ENCODE measurements at places on chromosomes 6 and 20. TPM values are rescaled to one million over a fixed set of nuclear protein-coding genes. Genes with fewer than 3 reads are reported as not detected.

TRAPPC3L gene
- not detected for total RNA-seq

- peak; percentile 8 for DNase-seq
These were observed 46.0 kb upstream of the BHLHE23 start for GRCh38 chr20:63052571-63053431.

GRCh38 chr6:121302882-121303281, 31.4 kb downstream of the TBC1D32 start:
- no peak for DNase-seq

GRCh38 chr20:49448917-49449316, 33.6 kb downstream of the KCNB1 start:
- no peak for DNase-seq

GRCh38 chr6:90199900-90200299, 96.7 kb downstream of the BACH2 start:
- DNase-seq, result peak; percentile 16

- no peak for DNase-seq
These were observed 44.3 kb downstream of the ABHD12 start for GRCh38 chr20:25346349-25346748.

DNA sequence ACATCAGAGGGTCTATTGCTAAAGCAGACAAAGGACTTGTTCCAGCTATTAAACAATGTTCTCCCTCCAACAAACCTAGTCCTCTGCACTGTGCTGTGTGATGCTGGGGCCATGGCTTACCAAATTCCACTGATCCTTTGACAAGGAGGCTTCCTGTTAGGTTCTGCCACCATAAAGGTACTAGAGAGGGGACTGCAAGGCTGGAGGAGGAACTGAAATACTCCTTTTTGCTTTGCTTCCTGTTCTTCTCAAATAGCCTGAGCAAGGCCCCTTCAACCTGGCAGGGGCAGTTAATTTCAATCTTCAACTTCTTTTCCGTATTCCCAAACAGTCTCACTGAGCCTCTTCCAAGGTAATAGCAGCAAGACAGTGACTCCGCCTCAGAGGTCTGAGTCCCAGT, 286.4 kb upstream of the IRAK1BP1 start:
- DNase-seq, result no peak

DNA sequence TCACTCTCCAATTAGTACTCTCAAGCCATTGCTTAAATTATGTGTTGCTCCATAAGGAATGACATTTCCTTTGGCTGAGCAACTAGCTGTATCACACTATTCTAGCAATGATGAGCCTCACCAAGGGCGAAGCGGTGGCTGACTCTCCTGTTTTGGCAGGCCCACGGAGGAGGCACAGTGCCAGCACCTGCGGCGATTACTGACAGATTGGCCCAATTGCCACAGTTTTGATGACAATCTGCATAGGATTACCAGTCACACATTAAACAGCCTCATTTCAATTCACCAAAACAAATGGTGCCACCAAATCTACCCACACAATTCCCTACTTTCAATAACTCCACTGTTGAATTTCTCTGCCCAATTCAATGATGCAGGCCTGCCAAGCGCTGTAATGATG, 286.9 kb downstream of the PTPRK start:
- DNase-seq, result no peak

DNA sequence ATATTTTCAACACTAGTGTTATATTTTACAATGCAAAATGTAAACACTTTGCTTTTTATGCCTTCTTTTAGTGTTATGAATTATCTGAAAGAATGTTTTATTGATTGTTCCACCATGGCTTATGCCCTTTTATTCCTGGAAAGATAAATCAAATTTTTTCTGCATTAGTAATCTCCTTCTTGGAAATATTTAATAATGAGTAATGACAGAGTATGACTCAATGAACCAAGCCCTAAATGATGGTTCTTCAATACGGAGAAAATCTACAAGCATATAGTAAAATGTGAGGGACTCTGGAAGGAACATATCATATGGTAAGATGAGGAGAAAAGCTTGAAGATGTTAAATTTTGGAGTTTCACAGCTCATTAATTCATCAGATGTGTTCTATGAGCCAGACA, 929.6 kb downstream of the C6orf118 start:
- DNase-seq, result peak; percentile 4

- DNase-seq, result peak; percentile 81
These were observed 58.4 kb downstream of the TRIM38 start for GRCh38 chr6:26021001-26021349.

Data from GM23248 (cell line).